Skeletal muscle cell (primary cell): ENCODE measurements at places on chromosomes 11 and 22.

DNA sequence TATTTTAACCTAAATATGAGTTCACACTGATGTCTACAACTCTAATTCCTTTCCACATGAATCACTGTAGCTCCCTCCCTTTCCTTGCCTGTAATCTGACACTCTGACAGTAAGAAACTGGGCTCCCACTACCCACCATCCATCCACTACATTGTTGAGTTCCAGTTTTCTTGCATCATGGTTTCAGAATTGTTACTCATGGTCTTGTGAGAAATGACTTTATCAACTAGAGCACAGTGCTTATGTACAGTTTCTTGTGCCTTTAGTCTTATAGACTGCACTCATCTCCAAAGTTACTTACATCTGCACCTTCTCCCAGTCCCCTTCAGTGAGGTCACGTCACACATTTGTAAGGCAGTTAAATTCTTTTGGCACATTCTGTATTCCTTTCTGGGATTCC, 78.6 kb downstream of the RTL6 start:
- DNase-seq, result no peak

DNA sequence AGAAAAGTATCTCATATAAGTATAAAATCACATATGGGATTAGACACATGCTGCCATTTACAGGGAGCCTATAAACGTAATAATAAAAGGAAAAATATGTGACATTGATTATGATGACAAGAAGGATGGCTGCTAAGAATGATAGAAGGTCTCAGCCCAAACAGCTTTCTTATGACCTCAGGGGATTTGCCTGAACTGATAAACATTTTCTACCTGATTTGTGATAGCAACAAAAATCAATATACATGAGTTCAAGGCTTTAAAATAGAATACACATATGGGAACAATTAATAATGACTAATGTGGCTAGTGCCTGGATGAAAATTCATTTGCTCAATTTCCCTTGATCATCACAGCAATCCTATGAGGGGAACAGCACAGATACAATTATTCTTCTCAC, 636.8 kb upstream of the CCDC90B start:
- DNase-seq, result no peak

- peak; percentile 85 for DNase-seq
These were observed 91.5 kb downstream of the ABTB2 start for GRCh38 chr11:34266090-34266912.

DNA sequence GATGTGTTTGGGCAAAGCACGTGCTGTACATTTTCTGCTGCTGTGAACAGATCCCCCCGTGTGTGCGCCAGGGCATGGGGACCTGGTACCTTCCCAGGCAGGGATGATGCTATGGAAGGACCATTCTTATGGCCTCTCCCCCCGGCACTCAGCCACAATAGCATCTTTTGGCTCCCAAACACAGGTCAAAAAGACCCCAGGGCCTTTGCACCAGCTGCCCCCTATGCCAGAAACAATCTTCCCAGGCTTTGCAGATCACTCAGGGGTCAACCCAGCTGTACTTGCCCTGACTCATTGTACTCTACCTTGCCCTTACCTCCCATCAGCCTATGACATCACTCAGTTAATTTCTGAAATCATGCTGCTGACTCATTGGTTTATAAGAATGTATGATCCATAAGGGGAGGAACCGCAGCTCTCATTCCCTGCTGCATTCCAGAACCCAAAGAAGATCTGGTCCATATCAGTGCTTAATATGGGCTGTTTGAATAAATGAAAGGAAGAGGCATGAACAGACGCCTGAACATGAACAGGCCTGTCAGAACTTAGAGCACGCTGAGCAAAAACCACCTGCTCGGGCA, 100.7 kb downstream of the CELSR1 start:
- DNase-seq, result no peak

DNA sequence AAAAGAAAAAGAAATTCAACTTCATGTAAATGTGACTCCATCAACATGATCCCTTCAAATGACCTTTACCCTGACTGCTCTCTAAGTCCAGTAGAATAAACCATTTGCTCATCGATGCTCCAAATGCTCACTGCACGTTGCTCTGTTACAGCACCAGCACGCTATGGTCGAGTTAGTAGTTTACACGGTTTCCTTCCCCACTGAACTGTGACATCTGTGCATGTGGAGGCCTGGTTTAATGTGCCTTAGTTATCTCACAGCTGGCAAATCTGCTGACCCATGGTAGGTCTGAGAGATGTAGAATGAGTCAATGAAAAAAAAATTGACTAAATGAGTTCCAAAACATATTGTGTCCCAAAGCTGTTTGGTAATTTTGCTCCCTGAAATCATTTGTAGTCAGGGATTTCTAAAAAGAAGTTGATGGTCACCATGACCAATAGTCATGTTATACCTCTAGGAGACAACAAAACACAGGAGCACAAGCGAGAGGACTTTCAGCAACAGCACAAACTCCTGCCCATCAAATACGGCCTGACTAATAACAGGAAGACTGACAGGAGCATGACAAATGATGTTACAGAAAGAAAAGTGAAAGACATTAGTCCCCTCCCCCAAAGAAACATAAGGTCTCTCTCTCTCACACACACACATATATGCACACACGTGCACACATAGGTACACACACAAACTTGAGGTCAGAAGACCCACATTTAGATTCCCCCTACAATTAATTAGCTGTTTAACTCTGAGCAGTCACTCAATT, 624.5 kb downstream of the OPCML start:
- no peak for DNase-seq

- no peak for DNase-seq
These were observed 15.8 kb upstream of the EHD1 start for GRCh38 chr11:64894070-64894811.

DNA sequence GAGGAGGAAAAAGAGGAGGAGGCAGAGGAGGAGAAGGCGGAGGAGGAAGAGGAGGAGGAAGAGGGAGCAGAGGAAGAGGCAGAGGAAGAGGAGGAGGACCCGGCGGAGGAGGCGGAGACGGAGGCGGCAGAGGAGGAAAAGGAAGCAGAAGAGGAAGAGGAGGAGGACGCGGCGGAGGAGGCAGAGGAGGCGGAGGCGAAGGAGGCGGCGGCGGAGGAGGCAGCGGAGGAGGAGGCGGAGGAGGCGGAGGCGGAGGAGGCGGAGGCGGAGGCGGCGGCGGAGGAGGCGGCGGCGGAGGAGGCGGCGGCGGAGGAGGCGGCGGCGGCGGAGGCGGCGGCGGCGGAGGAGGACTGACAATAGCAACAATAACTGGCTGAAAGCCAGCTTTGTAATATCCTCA, 616.6 kb downstream of the TBC1D22A start:
- no peak for DNase-seq

GRCh38 chr11:126034039-126034932, 28.4 kb downstream of the CDON start:
- DNase-seq, result no peak

GRCh38 chr11:77090046-77090372, 12.6 kb upstream of the OMP start:
- no peak for DNase-seq

DNA sequence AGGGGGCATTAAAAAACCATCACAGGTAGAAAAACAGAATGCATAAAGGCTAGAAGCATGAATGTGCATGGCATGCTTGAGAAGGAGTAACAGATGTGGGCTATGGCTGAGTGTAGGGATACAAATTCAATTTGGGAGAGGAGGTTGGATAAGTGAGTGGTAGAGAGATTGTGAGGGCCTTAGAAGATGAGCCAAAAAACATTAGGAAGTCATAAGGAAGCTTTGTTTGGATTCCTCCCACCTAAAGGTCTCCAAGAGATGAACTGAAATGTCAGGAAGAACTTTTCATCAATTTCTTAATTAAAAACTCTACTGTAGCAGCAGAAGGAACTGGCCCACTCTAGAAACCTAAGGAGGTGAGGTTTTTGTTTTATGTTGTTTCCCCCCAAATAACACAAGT, 41.2 kb upstream of the CSNK2A3 start:
- no peak for DNase-seq

DNA sequence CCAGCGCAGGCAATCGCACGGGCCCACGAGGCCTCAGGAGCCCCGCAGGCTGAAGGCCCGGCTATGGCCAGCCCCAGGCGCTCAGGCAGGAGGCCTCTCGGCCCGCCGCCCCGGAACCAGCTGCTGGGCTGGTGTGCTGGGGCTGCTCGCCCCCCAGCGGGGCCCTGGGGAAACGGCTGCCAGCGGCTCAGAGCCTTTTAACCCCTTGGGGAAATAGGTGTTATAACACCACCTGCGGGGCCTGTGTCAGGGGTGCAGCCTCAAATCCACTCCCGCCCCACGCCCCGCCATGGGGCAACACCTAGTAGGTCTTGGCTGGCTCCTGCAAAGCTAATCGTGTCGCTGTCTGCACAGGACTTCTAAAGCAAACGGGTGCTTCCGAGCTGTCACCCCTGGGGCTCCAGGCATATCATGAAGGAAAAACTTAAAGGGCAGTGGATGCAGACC, 237.4 kb downstream of the TTC28 start:
- no peak for DNase-seq

DNA sequence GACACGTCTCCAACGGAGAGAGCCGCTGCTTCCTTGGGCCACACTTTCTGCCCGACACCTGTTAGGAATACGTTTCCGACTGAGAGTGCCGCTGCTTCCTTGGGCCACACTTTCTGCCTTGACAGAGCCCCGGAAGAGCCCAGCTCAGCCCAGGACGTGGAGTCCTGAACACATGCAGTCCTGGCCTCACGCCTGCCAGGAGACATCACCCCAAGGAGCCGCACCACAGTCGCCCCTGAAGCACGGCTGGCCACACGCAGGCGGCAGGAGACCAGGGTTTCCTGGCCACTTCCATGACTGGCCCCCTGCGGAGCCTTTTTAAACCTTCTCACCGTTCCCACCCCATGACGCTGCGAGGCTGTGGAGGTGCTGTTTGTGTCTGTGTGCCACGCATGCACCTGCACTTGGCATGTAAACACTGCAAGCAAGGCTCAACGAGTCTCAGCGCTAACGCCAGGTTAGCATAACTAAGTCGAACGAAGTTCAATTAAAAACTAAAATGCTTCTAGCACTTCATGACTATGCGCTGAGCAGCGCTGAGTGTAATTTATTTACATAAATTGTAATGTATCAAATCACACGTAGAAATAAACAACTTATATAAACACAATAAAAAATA, 8.8 kb downstream of the TOLLIP start:
- DNase-seq, result no peak

DNA sequence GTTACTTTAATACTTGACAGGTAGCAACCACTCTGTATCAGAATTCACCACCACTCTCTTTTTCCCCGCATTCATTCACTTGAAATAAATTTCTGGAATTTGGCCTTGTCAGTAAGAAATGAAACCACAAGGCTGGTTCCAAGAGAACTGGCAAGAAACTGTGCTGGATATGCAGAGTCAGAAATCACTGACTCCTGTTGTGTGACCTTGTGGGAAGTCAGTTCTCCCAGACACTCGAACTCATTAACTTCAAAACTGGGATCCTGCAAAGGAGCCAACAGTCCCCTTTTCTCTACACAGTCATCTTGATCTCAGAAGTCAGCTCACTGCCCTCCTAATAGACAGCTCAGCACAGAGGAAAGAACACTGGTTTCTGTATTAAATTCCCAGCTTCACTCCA, 142.7 kb downstream of the LRRC4C start:
- DNase-seq, result no peak

GRCh38 chr22:23806837-23807236, 20.1 kb downstream of the SMARCB1 start:
- no peak for DNase-seq

GRCh38 chr11:12251666-12252560, 125.5 kb upstream of the PARVA start:
- no peak for DNase-seq

- no peak for DNase-seq
These were observed 101.1 kb upstream of the SLC22A12 start for GRCh38 chr11:64489831-64490441.

DNA sequence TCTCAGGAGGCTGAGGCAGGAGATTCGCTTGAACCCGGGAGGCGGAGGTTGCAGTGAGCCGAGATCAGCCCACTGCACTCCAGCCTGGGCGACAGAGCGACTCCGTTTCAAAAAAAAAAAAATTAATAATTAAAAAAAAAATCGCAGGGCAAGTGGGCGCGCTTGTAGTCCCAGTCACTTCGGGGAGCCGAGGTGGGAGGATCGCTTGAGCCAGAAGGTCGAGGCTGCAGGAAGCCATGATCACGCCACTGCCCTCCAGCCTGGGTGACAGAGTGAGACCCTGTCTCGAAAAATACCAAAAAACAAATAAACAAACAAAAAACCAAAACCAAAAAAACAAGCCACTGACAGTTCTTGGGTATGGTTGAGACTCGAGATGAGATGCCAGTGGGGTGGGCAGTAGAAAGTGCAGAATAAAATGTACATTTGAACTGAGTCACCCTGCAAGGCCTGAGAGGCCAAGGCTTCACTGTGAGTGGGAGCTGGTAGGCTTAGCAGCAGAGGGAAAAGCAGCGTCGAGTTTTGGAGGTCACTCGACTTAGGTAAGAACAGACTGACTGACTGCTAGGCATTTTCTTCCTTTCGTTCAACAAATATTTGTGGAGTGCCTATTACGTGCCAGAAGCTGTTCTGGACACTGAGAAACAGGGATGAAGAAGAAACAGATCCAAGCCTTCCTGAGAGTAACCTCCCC, 635 bp upstream of the LDHA start:
- DNase-seq, result no peak

GRCh38 chr11:106937111-106937510, 81.2 kb downstream of the GUCY1A2 start:
- no peak for DNase-seq

- DNase-seq, result peak; percentile 51
These were observed 40.7 kb upstream of the CLMP start for GRCh38 chr11:123235656-123236261.

DNA sequence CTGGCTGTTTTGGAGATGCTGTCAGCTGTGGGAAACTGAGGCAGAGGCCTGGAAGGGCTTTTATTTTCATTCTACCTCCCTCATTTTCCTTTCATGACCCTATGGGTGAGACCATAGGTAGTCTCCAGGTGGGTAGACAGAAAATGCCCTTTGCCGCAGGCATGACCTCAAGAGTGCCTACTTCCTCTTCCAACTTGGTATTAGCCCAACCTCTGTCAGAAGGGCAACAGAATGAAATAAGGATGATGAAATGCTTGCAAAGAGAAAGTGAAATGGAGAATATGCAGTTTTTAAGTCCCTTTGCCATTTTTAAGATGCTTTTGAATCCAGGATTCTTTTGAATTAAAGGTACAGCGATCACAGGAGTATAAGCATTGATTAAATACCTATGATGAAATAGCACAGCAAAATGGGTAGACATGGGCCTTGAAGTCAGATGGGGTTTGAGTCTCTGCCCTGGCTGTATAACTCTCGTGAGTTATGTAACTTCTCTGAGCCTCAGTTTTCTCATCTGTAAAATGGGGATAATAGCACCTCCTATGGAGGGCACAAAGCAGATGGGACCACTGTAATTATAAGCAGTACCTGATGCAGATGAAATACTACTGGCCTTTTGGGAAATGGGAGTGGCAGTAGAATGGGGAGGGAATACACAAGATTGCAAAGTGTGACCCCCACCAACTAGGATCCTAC, 3.7 kb downstream of the ASPHD2 start:
- no peak for DNase-seq

DNA sequence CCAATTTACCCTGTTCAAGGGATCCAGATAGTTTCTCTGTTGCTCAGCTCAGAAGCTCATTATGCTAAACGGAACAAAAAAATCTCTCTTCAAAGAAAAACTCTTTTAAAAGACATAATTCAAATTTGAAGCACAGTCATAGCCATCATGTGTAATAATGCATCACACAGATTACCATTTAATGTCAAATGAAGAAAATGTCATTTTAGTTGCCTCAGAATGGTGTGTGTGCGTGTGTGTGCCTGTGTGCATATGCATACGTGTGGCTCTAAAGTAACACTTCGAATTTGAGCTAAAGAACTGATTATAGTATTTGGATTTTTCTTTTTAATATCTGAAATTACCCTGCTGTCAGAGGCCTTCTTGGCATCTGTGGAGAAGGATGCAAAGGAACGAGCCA, 9.9 kb downstream of the TTC12 start:
- no peak for DNase-seq
